RPMI8226 (cell line): ENCODE measurements at places on chromosomes 5 and 9.
A peak's percentile ranks its signal among the peaks of the same experiment; 100 is the strongest.

DNA sequence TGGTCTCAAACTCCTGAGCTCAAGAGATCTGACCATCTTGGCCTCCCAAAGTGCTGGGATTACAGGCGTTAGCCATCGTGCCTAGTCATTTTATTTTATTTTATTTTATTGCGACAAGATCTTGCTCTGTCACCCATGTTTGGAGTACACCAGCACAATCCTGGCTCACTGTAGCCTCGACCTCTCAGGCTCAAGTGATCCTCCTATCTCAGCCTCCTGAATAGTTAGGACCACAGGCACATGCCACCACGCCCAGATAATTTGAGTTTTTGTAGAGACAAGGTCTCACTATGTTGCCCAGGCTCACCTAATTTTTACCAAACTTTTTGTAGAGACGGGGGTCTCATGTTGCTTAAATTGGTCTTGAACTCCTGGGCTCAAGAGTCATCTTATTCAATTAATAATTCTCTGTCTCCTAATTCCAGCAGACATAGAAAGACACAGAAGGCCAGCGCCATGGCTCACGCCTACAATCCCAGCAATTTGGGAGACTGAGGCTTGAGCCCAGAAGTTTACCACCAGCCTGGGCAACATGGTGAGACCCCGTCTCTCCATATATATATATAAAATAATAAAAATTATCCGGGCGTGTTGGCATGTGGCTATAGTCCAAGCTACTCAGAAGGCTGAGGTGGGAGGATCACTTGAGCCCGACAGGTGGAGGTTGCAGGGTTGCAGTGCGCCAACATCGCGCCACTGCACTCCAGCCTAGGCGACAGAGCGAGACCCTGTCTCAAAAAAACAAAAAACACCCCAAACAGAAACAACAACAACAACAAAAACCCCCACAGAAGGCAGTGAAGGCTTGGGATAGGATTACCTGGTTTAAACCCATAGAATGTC is 1.0 kb upstream of the UBAP1 start:
- DNase-seq, result peak; percentile 12

DNA sequence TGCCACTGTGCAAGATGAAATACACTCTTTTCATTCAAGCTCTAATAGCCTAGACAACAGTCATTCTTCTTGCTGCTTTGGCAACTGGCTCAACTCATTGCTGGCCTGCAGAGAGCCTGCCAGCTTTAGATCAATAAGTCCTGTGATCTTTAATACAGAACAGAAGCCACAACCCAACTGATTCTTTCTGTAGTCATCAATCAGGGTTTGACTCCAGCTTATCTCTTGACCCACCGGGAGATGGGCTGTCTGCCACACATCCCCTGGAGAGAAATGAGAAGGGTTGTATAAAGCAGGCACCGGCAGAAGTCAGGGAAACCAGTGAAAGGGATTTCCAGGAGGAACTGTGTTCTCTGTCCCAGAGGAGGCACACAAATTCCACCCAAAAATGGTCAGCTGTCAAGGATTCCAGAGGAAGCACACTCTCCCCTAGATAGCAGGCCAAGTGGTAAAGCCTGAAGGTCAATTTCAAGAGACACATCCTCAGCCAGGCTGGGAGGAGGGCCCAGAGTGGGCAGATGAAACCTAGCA is 24.5 kb downstream of the LHFPL2 start:
- DNase-seq, result no peak

DNA sequence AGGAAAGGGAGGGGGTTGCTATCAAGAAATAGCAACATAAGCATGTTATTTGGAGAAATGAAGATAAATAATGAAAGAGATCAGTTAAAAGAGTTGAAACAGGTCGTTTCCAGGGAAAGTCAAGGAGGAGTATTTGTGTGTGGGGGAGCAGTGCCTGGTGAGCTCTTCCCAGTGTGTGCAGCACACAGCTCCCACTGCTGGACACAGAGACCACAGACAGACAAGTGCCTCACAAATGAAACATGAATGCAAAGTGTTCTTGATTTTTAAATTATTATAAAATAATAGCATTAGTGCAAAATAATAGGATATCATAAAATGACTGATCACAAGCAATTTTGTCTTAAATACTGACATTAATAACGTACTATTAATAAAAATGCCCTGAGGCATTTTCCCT is 40.8 kb downstream of the LIFR start:
- DNase-seq, result no peak

DNA sequence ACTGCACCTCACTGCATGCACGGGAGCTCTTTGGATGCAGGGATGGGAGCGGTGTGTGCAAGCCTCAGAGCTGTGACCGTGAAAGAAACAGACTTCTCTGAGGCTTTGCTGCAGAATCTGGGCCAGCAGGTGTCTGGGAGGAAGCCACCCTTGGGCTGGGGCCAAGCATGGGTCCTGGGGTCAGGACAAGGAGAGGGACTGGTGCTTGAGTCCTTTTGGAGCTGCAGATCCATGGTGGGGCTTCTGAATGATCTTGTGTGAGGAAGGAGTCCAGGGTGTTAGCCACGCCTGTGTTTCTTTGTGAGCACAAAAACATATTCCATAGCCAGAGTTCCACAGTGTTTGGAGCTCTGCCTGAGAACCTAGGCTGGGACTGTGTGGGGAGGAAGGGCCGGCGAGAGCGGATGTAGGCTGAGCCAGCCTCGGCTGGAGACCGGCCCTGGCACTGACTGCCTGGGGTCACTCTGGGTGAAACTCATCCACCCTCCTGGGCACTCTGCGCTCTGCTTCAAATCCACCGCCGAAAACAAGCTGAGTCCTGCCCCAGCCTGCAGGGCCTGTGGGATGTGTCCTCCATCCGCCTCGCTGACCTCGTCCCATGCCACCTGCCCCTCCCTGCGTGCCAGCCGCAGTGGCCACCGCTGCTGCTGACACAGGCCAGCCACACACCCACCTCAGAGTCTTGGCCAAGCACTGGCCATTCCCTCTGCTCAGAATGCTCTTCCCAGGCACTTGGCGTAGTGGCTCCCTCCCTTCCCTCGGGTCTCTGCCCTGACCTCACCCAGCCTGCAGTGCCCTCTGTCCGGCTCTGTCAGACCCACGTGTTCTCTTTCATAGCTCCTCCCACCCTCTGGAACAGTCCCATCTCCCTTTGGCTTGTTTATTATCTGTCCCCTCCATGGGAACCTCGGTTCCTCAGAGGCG is 26.7 kb downstream of the ERGIC1 start:
- DNase-seq, result no peak

DNA sequence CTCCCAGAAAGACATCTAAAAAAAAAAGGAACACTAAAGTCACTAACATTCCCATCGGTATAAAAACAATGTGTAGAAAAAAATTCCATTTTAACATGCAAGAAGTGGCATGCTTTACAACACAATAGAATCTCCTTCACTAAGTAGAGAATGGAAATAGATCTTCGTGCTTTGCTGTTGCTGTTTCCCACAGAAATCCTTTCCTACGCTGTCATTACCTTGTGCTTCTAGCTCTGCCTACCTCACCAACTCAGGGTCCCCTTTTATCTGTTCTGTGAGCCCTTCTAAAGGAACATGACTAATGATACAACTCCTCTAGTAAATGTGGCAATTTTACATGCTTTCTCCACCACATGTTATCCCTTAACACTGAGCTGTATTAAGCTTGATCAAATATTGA is 202.9 kb downstream of the MCTP1 start:
- DNase-seq, result peak; percentile 39

DNA sequence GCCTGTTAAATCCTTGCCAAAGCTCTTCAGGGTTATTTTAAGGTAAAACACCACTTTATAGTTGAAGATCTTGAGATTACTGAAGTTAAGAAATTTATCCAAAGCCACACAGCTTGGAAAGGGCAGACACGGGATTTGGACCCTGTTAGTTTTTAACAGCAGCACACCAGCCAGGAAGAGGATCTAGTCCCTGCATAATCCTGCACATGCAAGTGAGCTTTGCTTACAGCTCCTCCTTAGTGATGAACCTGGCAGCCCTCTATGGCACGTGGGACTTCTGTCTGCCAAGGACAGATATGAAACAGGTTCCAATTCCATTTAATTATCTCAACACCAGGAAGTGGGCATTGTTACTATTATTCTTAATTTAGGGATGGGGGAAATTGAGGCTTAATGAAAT is 108.7 kb downstream of the TRIM32 start:
- no peak for DNase-seq

DNA sequence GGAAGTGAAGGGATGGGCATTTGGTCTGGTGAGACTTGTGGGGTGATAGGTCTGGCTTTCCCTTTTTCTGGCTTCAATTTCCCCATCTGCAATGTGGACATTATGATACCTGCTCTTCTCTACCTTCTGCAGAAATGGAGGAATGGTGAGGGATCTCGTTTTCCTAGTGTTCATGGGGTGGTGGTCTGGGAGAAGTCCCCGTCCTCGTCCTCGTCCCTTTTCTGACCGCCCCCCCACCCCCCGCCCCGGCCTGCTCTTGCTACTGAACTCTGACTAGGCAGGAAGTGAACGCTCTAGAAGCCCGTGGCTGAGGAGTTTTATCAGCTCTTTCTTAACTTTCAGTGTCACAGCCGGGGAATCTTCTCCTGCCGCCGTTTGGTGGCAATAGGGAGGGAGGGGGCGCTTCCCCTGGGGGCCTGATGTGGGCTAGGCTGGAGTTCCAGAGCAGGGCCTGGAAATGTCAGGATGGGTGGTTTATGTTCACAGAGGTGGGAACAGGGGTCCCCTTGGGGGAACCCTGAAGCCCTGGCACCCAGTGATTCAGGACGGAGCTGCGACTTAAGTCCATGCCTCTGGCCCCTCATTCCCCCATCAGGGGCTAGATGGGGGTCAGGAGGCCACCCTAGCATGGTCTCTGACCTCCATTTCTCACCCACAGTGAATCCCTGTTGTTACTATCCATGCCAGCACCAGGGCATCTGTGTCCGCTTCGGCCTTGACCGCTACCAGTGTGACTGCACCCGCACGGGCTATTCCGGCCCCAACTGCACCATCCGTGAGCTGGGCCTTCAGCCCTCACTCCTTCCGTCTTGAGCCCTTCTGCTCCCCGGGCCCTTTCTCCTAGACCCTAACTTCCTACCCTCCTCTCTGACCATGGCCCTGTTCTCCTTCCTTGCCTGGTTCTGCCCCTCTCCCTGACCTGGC is 6.7 kb downstream of the PTGS1 start:
- DNase-seq, result no peak

GRCh38 chr5:128290152-128290858 is 206.7 kb downstream of the SLC12A2 start:
- no peak for DNase-seq

DNA sequence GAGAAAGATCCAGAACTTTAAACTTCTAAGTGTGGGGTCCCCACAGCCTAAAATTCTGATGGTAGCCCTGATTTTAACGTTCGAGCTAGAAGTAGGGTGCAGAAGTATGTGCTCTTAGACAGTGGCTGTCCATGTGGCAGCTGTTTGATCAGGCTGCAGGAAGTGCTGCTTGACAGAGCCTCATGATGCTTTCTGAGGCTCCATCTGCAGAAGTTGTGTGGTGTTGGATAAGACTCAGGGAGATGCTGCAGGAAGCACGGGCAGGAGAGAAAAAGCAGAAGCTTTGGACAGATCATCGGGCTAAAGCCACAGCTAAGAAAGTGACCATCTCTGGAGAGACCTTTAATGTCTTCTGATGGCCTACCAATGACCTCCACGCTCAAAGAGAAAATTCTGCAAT is 8.1 kb downstream of the MTMR12 start:
- DNase-seq, result no peak

- no peak for DNase-seq
Observed at GRCh38 chr5:67530609-67531255, 334.1 kb upstream of the CD180 start.

DNA sequence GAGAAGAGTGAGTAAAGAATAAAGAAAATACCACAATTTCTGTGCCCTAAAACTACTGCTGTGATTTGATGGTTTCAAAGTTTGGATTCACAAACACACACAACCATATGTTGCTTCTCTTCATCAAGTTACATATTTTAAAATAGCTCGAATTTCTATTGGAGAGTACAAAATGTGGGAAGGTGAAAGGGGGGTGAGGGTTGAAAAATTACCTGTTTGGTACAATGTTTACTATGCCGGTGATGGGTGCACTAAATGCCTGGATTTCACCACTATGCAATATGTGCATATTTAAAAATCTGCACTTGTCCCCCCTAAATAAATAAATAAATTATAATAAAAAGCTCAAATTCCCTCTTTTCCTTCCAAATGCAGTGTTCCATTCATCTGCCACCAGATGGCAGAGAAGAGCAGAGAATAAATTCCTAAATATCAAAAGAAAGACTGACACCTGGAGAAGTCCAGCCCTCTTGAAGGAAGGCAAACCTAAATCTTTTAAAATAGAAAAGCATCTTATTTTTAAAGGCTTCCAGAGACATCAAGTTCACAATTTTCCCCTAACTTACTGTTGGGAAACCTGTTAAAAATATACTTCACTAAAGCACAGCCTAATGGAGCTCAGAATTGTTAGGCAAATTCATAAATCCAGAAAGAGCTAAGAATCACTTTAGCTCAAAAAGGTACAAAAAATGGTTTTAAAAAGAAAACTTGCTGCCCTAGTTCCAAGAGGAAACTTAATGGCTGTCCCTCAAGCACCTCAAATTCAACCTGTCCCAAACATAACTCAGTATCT is 24.8 kb upstream of the HNRNPA0 start:
- DNase-seq, result peak; percentile 31

- no peak for DNase-seq
Observed at GRCh38 chr5:111934511-111934910, 177.5 kb upstream of the NREP start.

DNA sequence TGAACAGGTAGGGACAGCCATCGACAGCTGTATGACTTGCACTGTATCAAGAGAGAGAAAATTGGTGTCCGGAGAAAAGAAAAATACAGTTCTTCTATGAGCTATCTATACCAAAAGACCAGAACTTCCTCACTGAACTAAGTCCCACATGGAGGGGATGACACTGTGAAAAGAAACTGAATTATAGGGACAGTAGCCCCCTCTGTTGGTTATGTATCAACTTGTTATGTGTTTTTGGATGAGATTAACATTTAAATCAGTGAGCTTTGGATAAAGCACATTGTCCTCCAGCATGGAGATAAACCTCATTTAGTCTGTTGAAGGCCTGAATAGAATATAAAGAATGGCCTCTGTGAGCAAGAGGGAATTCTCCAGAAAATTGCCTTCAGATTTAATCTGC is 176.6 kb upstream of the SH3GL2 start:
- DNase-seq, result peak; percentile 4

GRCh38 chr9:124022201-124023121 is 10.9 kb downstream of the LHX2 start:
- DNase-seq, result no peak

DNA sequence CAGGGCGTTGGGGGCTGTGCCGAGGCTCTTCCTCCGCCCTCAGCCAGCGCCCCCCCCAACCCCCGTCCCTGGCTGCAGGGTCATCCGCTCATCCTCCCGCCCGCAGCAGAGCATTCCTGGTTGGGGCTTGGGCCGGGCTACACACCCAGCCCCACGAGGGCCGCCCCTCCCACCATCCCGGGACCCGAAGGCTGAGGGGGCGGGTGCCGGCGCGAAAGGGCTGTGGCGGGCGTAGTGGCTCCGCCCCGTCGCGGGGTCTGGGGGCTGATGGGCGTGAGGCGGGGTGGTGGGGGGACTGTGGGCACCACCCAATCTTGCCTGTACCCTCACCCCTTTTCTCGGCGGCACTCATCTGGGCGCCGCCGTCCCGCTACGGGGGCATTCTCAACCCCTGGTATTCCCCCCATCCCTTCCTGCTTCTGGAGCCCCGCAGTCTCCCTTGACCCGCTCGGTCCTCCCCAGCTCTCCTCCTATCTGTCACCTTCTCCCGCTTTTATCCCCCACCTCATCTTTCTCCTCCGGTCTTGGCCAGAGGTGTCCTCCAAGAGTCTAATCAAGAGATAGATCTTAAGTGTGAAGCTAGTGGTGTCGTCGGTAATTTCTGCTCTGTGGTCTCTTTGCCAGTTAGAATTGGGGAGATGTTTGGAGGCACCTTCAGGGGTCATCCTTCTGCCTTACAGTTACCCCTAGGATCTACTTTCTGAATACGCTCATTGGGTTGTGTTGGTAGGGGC is 1.6 kb downstream of the FER start:
- DNase-seq, result peak; percentile 11
